Naive thymus-derived CD8-positive, alpha-beta T cell (primary cell): ENCODE measurements at places on chromosomes 6 and 20. TPM values are rescaled to one million over a fixed set of nuclear protein-coding genes. Genes with fewer than 3 reads are reported as not detected.

- no peak for DNase-seq
Measured at GRCh38 chr20:16432466-16433292, 140.6 kb downstream of the KIF16B start.

DNA sequence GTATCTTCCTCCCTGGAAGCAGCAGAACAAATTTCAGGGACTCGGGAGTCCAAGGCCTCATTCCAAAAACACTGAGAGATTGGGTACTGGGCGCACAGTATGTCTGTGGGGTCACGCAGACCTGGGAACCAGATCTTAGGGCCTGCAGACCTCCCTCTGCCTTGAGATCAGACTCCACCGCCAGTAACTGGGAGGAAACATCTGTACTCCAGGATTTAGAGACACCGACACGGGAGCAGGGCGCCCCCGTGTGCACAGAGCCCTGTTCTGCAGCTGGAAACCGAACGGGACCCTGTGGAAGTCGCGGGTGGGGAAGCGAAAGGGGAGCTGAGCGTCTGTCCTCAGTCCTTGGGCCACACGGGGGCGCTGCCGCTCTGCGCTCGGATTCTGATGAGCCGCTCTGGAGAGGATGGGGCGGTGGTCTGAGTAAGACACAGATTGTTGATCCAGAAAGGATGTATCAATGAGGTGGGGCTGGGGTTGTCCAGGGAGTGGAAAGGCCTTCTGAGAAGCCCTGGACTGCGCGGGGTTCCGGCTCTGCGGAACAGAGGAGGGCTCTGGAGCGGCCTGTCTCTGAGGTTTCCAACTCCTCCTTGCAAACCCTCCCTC is 35.7 kb upstream of the HLA-E start:
- peak; percentile 81 for DNase-seq

DNA sequence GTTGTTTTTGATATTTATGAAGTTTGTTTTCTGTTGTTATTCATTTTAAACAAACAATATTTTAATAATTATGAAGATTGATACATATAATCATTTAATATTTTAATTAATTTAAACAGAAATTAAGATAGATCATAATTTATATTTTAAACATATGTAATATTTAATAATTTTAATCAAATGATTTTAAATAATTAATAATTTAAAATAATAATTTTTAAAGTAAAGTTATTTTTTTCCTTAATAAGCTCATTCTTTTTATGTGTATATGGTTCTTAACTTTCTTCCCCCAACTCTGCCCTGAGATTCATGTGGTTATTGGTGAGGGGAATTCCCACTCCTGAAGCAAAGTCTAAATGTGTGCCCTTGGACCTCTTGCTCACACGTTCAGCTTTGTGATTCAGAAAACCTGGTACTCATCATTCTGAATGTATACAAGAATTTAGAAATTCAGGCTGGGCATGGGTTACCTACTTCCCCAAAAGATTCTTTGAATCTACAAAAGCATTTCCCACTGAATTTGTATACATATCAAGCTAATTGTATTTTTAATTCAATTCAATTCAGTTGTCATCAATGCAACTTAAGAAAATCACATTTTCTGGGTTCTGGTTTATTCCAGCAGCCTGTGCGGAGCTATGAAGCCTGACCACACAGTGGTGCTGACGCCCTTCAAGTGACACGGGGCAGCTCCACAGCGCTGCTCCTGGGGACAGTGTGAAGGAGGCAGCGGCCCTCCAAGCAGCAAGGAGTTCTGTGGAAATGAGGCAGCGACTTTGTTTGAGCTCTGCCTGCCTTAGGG is 168.9 kb upstream of the UST start:
- DNase-seq = no peak

DNA sequence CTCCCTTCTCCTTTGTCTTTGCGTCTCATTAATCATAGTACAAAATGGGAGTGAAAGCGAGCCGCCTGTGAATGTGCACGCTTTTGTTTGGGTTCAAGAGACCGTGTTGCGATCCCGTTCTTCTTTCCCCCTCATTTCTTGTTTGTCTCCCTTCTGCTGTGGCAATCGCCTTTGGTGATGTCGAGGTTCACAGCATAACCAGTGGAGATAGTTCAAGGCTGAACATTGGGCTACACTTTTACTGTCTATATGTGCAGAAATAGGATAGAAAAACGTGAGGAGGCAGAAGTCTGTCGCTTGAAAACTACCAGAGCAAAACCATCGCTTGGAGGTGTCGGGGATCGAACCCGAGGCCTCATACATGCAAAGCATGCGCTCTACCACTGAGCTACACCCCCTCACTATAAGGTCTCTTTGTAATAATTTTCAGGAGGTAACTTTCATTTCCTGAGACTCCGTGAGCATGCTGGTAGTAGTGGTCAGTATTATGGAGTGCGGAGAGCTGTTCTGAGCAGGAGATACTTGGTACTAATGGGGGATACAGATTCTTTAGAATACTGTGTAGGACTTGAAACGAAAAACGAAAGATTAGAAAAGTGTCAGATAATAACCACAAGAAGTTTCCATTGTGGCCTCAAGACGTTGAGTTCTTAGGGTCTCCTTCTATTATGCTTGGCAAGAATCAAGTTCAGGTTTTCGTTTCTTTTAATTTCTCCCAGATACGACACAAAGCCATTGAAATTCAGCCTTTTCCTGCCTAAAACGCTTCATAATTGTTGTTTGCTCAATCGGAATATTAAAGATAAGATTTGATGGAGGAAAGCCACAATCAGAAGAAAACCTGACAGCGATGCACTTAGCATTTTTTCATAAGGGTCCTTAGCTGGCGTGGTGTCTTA is 106.6 kb downstream of the TRIM27 start:
- DNase-seq = no peak

GRCh38 chr6:51429017-51429712 is 610.5 kb downstream of the TFAP2B start:
- DNase-seq = no peak

GRCh38 chr6:1735239-1735803 is 125.6 kb downstream of the FOXC1 start:
- DNase-seq = no peak

COL9A3 gene
- 2.2 TPM for total RNA-seq

CYP39A1 gene
- not detected for total RNA-seq

- DNase-seq = no peak
Measured at GRCh38 chr6:139372326-139373153, 1.9 kb downstream of the CITED2 start.

HUS1B gene
- 1.6 TPM for total RNA-seq

DNA sequence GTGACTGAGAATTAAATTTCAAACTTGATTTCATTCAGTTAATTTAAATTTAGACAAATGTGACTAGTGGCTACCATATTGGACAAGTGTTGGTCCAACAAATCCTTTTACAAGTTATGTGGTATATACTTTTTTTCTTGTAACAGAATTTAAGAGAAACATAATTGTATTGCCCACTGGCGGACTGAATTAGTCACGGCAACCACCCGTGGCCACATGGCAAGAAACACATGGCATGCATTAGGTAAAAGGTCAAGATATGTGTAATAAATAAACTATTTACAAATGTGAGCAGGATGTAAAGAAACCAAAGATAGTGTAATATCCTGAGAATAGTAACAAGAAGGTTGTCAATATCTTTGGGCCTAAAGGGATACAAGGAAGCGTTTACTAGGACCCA is 91.2 kb downstream of the LCA5 start:
- no peak for DNase-seq

DNA sequence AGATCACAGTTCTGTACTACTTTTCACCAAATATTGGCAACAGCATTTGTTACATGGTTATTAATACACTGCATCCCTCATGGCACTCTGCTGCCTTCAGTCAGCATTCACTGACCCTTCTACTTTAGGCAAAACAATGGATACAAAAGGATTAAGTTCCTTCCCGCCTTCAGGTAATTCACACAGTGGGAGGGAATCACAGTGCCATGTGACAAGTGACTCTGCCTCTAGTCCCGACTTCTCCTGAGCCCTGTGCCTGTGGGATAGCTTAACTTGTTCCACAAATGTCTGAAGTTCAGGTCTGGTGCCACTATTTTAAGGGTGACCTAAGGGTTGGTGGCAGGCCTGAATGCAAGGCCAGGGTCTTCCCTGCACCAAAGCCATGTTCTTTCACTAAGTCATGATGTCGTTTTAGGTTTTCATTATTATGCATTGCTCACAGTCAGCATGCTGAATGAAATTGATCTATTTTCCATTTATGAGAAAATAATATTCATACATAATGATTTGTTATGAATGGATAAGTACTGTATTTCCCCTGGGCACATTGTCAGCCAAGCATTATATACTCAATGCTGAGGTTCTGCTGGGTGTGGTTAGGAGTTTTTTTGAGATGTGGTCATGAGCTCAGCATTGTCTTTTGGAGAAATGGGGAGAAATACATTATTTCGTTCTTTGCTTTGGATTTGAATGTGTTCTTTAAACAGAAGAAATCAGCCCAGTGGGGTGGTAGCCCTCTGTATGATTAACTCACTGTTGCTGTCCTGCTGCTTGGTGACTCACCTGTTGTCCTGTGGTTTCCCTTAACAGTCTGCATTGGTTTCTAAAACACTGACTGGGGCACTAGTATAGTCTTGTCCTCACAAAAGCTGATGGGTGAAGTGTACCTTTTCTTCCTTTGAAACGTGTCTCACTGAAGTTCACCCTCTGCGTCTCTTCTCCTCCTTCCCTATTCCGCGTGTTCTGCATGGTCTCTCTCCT is 66.4 kb downstream of the AFDN start:
- no peak for DNase-seq

GRCh38 chr6:126267626-126268025 is 72.3 kb upstream of the CENPW start:
- DNase-seq = no peak

LY86 gene
- 2.2 TPM for total RNA-seq

GRCh38 chr6:85923013-85923430 is 280.3 kb upstream of the SYNCRIP start:
- DNase-seq = no peak

DNA sequence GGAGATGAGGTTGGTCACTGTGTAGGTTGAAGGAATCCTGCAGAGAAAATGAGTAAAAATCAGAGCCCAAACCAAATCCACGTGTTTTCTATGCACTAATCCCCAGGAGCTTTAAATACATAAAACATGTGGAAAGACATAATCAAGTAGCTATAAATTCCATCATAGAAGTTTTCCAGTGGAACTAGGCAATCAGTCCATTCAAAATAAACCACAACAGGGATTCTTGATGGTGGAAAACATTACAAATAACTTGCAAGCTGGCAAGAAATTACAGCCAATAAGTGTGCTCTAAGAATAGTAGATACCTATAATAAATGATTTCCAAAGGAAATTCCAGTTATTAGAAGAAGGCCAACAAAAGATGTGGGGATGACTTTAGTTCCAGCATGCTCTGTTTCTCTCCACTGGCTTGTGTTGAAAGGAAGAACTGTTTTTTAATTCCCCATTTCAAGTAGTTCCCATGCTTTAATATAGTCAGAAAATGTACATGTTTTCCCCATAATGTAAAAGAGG is 49.8 kb upstream of the ADGRG6 start:
- DNase-seq = no peak

- DNase-seq = no peak
Measured at GRCh38 chr20:6576726-6577125, 190.8 kb upstream of the BMP2 start.

ZNF334 gene
- total RNA-seq = 0.81 TPM

DNA sequence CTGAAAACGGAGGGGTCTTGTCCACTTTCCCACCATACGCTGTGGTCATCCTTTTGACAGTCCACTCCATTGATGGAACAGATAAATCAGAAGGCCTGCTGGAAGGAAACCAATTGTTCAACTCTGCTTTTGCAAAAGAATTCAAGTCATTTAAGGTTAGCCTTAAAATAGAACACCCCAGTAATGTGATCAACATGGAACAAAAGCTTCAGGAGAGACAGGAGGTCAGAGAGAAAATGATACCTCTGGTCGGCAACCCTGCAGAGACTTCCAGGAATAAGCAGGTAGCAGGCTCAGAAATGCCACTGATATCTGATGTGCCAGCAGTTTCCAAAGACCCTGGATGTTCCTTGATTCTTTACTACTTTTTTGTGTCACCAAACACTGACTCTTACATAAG is 39.6 kb upstream of the SHLD1 start:
- DNase-seq = no peak

- DNase-seq = no peak
Measured at GRCh38 chr6:106158816-106159215, 72.7 kb downstream of the PRDM1 start.

- DNase-seq = no peak
Measured at GRCh38 chr6:86192123-86192522, 549.4 kb upstream of the SYNCRIP start.

- no peak for DNase-seq
Measured at GRCh38 chr20:49283176-49283702, 5.4 kb upstream of the ZNFX1 start.

GRCh38 chr20:50012282-50013263 is 29.8 kb downstream of the SNAI1 start:
- no peak for DNase-seq

DNA sequence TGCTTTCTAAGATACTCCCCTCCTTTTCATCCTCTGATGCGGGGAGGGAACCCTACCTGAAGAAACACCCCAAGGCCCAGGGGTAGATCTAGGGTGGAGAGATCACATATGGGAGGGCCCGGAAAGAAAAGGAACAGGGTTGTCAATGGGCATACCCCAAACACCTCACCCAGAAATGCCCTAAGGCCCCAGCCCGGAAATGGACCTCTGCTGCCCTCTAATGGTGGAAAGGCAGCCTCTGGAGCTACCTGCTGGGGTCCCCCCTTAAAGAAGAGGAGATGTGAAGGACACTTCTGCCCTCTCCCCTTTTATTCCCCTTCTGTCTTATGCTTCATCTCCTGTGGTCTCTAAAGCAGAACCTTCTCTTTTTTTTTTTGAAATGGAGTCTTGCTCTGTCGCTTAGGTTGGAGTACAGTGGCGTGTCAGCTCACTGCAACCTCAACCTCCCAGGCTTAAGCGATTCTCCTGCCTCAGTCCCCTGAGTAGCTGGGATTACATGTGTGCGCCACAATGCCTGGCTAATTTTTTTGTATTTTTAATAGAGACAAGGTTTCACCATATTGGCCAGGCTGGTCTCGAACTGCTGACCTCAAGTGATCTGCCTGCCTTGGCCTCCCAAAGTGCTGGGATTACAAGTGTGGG is 458 bp upstream of the ARMC12 start:
- peak; percentile 88 for DNase-seq

- no peak for DNase-seq
Measured at GRCh38 chr20:25020901-25021301, 28.4 kb upstream of the APMAP start.

MAS1 gene
- not detected for total RNA-seq

DNA sequence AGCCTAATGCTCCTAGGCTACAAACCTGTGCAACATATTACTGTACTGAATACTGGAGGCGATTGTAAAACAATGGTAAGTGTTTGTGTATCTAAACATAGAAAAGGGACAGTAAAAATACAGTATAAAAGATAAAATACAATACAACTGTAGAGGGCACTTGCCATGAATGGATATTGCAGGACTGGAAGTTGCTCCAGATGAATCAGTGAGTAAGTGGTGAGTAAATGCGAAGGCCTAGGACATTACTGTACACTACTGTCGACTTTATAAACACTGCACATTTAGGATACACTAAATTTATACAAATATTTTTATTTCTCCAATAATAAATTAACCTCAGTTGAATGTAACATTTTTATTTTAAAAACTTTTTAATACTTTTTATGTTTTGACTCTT is 485.0 kb downstream of the MMUT start:
- DNase-seq = no peak

SERPINB6 gene
- total RNA-seq = 125 TPM

CCM2L gene
- not detected for total RNA-seq

HSPA12B gene
- not detected for total RNA-seq

GRCh38 chr6:10101551-10102252 is 313.2 kb downstream of the TFAP2A start:
- DNase-seq = no peak

MMP24OS gene
- total RNA-seq = 85.9 TPM

SAMD10 gene
- total RNA-seq = 7.7 TPM
